ENCODE measurements at places on chromosomes 4 and X.

GRCh38 chr4:144174401-144175067, 34.0 kb upstream of the GYPA start:
- DNase-seq: peak; percentile 80

GRCh38 chr4:122552898-122553297, 68.0 kb downstream of the IL21 start:
- DNase-seq: no peak

DNA sequence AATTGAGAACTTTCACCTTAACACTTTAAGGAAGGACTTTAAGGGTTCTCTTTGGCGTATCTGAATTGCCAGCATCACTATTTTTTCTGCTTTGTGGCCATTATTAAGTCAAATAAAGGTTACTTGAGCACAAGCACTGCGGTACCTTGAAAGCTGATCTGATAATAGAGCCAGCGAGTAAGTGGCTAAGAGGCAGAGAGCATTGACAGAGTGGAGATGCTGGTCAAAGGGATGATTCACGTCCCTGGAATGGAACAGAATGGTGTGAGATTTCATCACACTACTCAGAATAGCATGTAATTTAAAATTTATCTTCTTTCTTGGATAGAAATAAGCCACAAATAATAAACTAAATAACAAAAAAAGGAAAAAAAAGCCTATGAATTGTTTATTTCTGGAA, 57.1 kb upstream of the NPFFR2 start:
- no peak for DNase-seq

DNA sequence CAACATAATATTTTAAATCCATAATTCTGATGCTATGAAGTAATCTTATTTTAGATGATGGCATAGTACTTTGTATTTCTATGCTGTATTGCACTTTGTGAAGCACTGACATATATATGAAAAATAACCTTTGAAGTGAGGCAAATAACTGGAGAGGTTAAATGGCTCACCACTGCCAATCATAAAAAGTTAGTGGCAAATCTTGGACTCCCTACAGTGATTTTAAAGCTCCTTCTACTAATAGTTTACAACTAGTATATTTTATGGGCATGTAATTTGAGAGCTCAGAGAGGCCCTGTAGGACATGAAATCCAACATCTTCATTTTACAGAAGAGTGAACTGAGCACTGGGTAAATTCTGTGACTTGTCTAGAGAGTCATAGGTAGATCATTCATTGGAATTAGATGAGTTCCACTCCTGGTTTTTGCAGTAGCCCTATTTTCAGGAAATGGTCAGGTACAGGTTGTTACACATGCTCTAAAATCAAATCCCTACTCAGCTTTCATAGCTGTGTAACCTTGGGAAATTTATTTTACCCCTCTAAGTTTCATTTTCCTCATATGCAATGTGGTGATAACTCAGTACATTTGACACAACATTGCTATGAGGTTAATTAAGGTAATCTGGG, 804 bp upstream of the GC start:
- DNase-seq: no peak

GRCh38 chr4:98491899-98492559, 166.4 kb downstream of the TSPAN5 start:
- DNase-seq: no peak

DNA sequence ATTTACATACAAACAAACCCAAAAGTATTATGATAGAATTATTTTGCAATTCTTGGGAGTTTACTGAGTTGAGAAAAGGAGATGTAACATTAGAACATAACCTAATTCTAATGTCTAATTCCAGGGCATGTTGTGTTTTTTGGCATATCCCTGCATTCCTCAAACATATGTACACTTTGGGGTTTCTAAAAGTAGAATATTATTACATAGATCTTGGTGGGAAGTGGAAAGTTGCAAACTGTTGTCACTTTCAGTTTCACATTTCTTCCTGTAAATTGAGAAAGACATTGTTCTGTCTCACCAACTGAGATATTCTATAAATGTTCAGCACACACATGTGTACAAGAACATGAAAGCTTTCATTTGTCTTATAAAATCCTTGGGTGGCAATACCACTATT, 24.4 kb upstream of the GBA3 start:
- no peak for DNase-seq

GRCh38 chr4:16055471-16055870, 28.4 kb downstream of the PROM1 start:
- DNase-seq: peak; percentile 72

DNA sequence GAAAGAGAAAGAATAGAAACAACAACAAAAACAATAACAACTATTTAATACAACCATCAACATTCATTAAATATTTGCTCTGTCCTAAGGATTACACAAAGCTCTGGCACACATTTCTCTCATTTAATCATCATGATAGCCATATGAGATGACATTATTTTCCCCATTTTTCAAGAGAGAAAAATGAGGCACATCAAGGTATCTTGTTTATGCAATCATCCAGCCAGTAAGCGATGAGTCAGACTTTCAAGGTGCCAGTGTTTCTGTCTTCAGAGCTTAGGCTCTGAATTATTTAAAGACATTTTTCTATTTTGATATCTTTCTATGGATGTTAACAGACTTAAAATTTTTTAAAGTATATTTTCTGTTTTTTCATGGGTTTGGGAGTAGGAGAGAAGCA, 541.8 kb upstream of the SMIM31 start:
- DNase-seq: no peak

DNA sequence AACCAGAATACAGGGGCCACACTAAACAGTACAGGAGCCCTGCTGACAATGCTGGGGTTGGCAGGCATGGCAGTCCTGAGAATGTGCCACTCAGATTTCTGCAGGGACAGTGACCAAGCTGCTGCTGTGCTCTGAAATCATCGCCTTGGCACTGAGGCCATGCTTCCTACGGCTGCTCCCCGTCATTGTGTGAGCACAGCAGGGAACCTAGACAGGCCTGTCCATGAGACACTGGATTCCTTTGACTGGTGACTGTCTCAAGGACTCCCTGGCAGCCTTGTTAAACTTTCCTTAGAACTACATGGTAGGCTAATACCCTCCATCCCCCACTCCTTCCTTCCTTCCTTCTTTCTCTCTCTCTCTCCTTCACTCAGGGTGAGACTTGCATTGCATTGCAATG, 111.4 kb downstream of the LUZP4 start:
- no peak for DNase-seq

DNA sequence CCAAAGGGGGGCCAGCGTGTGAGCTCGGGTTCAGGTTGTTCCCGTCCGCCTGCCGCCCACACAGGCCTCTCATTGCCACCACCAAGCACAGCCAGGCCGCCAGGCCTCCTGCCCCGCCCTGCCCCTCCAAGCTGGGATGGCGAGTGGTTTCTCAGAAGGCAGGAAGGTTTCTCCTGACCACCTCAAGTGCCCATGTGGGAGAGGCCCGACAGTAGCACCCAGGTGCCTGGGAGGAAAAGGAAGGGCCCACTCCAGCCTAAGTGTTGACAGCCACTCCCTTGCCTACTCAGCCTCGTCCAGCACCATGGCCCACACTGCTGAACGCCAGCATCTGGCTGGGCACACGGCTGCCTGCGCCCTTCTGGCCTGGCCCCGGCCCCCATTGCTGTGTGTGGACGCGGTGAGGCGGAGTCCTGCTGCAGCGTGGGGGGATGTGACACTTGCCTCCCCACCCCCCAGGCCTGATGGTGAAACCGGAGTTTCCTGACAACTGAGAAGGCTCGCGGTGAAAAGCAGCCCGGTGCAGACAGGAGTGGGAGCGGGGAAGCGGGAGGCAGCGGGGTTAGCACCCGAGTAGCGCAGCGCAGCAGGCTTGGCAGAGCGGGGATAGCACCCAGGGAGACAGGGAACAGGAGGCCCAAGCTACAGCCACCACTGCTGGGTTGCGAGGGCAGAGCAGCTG, 19.2 kb downstream of the FLNA start:
- no peak for DNase-seq

- DNase-seq: no peak
Measured at GRCh38 chrX:10833299-10834169, 213.1 kb upstream of the MID1 start.

- no peak for DNase-seq
Measured at GRCh38 chr4:3682236-3683076, 83.7 kb upstream of the ADRA2C start.

DNA sequence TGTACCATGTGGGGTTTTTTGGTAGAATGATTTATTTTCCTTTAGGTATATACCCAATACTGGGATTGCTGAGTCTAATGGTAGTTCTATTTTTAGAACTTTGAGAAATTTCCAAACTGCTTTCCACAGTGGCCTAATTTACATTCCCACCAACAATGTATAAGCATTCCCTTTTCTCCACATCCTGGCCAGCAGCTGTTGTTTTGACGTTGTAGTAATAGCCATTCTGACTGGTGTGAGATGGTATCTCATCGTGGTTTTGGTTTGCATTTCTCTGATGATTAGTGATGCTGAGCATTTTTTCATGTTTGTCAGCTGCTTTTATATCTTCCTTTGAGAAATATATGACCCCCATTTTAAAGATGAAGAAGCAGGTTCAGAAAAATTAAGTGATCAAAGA, 153.7 kb downstream of the CBR4 start:
- DNase-seq: no peak

GRCh38 chrX:1167466-1167865, 45.0 kb downstream of the CRLF2 start:
- peak; percentile 91 for DNase-seq

DNA sequence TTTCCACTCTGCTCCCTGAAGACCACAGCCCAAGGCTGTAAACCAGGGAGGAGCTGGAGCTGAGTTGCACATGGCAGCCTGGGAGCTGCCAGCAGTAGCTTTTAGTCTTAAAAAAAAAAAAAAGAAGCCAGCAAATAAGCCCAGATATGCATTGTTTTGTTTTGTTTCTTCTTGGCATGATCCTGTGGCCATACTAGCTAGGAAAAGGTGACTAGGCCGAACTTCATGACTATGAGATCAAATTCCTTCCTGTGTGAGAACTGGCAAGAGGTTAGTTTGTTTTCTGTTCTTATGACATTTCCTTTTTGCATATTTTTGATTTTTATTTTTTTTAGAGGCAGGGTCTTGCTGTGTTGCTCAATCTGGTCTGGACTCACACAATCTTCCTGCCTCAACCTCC, 323.3 kb downstream of the DCTD start:
- no peak for DNase-seq

DNA sequence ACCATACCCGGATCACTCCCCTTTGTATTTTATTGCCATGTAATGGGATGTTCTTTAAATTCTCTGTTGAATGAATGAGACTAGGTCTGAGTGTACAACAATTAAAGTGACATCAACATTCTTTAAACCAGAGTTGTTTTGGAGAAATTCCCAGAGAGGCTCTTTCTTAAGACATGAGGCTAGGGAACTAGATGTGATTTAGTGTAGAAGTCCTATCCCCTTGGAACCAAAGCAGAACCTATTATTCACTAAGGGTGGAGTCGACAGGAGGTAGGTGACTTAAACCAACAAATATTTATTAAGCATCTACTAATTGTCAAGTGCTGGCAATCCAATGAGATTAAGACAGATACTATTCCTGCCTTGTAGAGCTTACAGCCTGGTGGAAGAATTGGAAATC, 1.7 kb downstream of the EIF1AX start:
- no peak for DNase-seq

- no peak for DNase-seq
Measured at GRCh38 chr4:185504098-185505047, 30.9 kb downstream of the PDLIM3 start.

- peak; percentile 45 for DNase-seq
Measured at GRCh38 chr4:184825141-184825895, 450 bp downstream of the ACSL1 start.
